Activated naive CD4-positive, alpha-beta T cell treated with anti-CD3 and anti-CD28 coated beads, Interleukin-2, amount 50 U/mL, for 16 hours (primary cell): ENCODE measurements at places on chromosomes 16 and 17.

GRCh38 chr16:88013766-88014251, 62.6 kb downstream of the BANP start:
- DNase-seq, result no peak

DNA sequence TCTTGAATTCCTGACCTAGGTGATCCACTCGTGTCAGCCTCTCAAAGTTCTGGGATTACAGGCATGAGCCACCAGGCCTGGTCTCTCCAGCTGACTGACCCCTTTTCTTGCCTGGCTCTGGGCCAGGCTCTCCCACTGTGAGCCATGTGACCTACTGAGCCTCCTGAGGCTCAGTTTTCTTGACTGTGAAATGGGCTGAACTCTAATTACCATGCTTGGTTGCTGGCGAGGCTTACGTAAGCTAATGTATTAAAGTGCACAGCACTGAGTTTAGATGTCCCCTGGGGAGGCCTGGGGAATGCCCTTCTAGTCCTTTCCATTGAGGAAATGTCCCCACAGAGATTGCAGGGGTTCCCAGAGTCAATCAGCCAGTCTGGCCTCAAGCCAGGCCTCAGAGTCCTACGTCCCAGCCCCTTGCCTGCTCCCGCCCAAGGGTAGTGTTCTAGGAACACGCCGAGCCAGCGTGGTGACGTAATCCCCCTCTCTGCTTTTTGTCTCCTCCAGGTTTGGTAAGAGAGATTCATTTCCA, 45.8 kb upstream of the LGALS9 start:
- no peak for DNase-seq

DNA sequence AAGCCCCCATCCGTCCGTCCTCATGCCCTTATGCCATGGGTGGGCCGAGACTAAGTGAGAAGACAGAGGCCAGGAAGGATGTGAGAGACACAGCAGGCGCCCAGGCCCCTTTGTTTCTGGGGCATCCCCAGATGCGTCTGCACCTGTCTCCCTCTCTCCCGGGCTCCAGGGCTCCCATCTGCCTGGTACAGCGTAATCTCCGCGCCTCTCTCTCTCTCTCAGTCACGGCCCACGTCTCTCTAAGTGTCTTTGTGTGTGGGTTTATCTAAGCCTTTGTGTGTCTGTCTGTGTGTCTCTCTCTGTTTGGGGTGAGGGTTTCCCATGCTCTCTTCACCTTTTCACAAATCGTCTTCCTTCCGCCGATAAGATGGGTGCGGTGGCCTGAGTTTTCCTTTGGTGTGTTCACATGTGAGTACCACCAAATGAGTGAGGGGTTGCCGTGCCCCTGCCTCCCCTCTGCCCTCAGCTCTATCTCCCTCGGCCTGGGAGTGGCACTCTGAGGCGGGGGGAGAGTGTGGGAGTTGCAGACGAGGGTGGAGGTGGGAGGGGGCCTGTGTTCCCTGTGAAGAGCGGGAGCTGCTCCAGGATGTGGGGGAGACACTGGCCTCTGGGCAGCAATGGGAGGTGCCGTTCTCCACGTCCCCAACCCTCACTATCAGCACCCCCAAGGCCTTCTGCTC, 25.8 kb upstream of the ABCC3 start:
- DNase-seq, result no peak

DNA sequence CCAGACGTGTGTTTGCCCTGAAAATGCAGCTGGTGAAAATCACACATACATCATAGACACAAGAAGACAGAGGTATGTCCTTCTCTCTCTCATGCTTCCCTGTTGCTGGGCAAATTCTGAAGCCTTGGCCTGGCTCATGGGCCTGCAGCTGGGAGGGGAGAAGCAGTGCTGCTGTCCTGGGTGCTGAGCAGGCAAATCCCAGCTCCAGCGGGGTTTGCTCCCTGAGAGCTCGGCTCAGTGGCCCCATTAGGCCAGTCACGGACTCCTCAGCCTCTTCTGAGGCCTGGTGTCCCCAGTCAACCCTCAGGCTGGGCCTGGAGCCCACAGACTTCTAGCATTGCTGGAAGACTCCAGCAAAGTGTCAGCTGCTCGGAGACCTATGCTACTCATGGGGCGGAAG, 11.7 kb downstream of the RHBDL3 start:
- DNase-seq, result no peak

DNA sequence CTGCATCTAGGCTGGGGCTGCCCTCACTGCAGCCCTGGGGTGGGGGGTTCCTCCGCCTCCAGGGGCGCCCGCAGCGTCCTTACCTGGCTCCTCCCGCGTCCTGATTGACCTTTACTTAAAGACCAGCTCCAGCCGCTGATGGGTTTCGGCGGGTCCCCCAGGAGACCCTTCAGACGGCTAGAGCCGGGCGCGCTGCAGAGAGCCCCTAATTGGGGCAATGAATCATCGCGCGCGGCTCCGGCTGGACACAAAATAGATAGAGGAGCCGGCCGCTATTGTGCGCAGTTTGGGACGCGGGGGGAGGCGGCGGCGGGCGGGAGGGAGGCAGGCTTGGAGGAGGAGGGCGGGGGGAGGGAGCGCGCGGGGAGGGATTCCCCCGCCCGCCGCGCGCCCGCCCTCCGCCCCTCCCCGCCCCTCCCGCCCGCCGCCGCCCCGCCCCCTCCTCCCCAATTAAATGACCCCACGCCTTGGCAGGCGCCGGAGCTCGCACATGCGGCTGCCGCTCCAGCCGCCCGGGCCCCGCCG, 56.5 kb upstream of the CIBAR2 start:
- DNase-seq, result no peak

- no peak for DNase-seq
These were observed 19.0 kb upstream of the N4BP1 start for GRCh38 chr16:48629016-48629415.
